ENCODE measurements at places on chromosomes 2 and 18.

- no peak for DNase-seq
- H3K4me3 ChIP-seq, result no peak overlapping the region
- no peaks in the 10 kb centered on the region for H3K36me3 ChIP-seq
- H3K4me1 ChIP-seq, result no peaks in the 10 kb centered on the region
- H3K27me3 ChIP-seq, result no peaks in the 10 kb centered on the region
These were observed 58.9 kb upstream of the SLC1A4 start for GRCh38 chr2:64930258-64930671.

DNA sequence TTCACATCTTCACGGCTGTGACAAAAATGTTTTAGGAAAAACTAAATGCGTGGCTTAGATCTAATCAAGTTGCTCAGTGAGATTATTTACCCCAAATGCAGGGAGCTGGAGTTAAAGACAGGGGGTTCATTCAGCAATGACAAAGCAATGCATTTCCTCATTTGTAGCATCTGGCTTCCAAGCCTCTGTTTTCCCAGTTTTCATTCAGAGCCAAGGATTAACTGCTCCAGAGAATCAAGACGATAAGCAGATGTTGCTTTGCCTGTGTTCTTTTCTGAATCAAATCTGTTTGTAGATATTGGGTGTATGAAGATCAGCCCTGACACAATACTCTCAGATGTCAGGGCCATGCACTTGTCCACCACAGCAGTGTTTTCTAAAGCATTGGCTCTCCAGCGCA lies 147.4 kb upstream of the SIX2 start:
- H3K27me3 ChIP-seq, result no peaks in the 10 kb centered on the region
- H3K27ac ChIP-seq, result no peak overlapping the region
- no peak for DNase-seq
- H3K4me3 ChIP-seq, result no peak overlapping the region

- H3K4me1 ChIP-seq, result no peaks in the 10 kb centered on the region
- no peak overlapping the region for H3K27ac ChIP-seq
- no peaks in the 10 kb centered on the region for H3K36me3 ChIP-seq
- no peak overlapping the region for H3K4me3 ChIP-seq
These were observed 46.0 kb downstream of the CAVIN2 start for GRCh38 chr2:191800874-191801273.

DNA sequence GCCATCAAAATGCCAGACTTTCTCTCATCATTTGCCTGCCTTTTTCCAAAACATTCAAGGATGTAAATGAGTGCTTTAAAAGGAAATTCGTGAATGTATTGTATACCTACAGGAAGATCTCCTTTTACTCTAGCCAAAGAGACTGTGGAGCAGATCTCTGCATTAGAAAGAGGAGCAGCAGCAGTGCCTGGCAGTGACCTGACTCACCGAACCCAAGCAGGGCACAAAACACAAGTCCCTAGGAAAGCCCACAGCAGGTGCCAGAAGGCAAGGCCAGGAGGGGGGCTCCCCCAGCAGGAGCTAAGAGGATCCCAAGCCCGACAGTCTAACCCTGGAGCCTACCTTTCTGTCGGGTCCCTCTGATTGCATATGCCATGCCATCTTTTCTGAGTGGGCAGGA lies 47.9 kb downstream of the L3MBTL4 start:
- no peak overlapping the region for H3K27ac ChIP-seq
- no peak for DNase-seq
- no peak overlapping the region for H3K4me3 ChIP-seq
- no peaks in the 10 kb centered on the region for H3K4me1 ChIP-seq
- no peaks in the 10 kb centered on the region for H3K36me3 ChIP-seq
- no peaks in the 10 kb centered on the region for H3K27me3 ChIP-seq

DNA sequence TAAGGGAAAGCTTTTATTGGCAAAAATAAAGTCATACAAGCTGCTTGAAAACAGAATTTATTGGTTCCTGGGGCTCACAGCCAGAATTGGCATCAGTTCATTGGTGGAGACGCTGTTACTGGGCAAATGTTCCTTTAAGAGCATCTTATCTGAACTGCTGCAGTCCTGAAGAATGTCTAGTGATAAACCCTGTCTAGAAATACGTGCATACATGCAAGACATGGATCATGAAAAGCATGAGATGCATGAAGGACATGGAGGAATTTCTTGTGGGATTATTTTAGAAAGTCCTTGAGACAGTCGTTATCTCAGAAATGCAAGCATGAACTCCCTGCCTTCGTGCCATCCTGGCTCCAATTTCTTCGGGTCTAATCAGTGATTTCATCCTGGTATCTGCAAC lies 32.5 kb upstream of the FHOD3 start:
- DNase-seq, result no peak
- H3K27me3 ChIP-seq, result no peaks in the 10 kb centered on the region
- H3K36me3 ChIP-seq, result no peaks in the 10 kb centered on the region
- no peak overlapping the region for H3K27ac ChIP-seq
- H3K4me1 ChIP-seq, result no peaks in the 10 kb centered on the region

- H3K27ac ChIP-seq, result no peak overlapping the region
- no peak overlapping the region for H3K4me3 ChIP-seq
- DNase-seq, result peak; percentile 35
These were observed 13.8 kb downstream of the RRM2 start for GRCh38 chr2:10136101-10136934.

DNA sequence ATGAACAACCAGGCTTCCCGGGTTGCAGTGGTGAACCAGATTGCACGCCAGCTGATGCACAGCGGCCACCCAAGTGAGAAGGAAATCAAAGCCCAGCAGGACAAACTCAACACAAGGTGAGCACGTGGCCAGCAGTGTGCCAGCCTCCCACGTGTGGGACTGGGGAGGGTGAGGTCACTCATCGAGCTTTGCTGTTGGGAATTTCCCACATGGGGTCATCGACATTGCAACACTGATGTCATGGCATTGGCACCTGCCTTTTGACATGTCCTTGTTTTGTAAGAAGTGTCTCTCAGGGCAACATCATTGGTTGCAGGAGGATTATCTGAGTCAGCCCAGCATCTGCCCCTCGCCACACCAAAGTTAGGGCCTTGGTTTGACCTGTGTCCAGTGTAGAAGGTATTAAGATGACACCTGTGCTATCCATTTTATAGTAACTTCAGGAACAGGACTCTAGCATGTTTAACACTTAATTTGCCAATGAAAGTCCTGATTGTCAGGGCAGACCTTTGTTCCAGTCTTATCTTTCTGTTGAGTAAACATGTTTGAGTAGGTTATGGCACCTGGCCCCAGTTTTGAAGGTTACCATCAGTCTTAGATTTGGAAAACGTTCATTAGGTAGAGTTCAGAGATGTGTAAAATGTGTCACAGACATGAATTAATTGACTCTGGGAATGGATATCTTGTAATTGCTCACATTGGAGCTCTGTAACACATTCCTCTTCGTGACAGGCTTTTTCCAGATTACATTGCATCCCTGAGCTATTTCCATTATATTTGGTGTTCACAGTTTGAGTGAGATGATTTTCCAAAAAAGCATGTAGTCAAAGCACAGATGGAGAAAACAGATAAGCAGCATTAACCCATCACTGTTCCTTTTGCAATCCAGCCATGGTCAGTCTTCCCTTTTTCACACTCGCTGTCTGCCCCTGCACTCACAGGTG lies 93.3 kb upstream of the EML6 start:
- peak overlapping the region; percentile 46 for H3K27ac ChIP-seq
- H3K4me3 ChIP-seq, result no peak overlapping the region
- DNase-seq, result peak; percentile 89
- no peaks in the 10 kb centered on the region for H3K27me3 ChIP-seq

DNA sequence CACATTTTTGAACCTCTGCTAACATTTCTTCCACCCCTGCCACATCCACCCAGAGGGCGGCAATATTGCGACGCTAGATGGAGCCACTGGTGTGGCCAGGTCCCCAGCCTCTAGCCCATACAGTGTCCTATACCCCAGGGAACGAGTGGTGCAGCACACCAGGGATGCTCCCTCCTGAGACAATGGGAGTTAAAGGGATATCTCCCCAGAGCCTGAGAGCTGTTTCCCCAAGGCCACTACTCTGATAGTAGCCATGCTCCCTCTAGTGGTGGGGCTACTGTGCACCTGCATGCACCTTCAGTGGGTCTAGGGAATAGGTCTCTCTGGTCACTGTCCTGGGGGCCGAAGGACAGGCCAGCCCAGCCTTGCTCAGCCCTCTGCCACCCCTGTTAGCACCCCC lies 336.4 kb upstream of the FSHR start:
- no peaks in the 10 kb centered on the region for H3K27me3 ChIP-seq
- H3K4me3 ChIP-seq, result no peak overlapping the region
- H3K27ac ChIP-seq, result no peak overlapping the region
- no peaks in the 10 kb centered on the region for H3K4me1 ChIP-seq

DNA sequence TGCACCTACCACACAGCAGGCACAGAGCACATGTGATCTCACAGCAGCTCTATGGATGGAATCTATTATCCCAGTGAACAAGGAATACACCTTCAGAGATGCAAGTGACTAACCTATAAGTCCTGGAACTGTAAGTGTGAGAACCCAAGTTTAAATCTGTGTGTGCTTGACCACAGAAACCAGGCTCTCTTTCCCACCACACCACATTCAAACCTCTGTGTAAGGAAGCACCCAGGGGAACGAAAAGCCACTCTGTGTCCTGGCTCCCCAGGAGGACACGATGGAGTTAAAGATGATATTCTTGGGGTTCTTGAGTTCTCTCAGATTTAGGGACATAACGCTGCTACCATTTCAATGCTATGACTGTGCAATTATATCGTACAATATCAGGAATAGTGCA lies 38.9 kb downstream of the TTR start:
- H3K4me3 ChIP-seq, result no peak overlapping the region
- H3K27me3 ChIP-seq, result no peaks in the 10 kb centered on the region
- H3K27ac ChIP-seq, result no peak overlapping the region
- no peaks in the 10 kb centered on the region for H3K4me1 ChIP-seq

DNA sequence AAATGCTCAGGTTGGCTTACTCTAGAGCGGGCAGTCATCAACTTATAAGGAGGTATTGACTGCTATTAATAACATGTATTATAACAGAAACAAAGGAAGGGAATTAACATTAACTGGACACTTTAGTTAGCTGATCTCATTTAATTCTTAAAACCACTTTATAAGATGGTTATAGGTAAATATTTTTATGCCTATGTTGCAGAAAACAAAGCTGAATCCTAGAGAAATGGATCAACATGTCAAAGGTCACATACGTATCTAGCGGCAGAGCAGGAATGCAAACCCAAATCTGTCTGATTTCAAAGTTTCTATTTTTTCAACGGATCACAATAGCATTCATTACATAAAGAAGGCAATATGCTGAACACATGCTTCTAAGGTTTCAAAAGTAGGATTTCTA lies 200.0 kb downstream of the PDE1A start:
- no peak overlapping the region for H3K4me3 ChIP-seq
- no peak overlapping the region for H3K27ac ChIP-seq
- no peaks in the 10 kb centered on the region for H3K4me1 ChIP-seq
- no peak for DNase-seq
- H3K27me3 ChIP-seq, result no peaks in the 10 kb centered on the region

- H3K4me3 ChIP-seq, result no peak overlapping the region
- H3K27ac ChIP-seq, result no peak overlapping the region
- no peaks in the 10 kb centered on the region for H3K36me3 ChIP-seq
- H3K27me3 ChIP-seq, result no peaks in the 10 kb centered on the region
- no peaks in the 10 kb centered on the region for H3K4me1 ChIP-seq
These were observed 62.9 kb downstream of the MIB1 start for GRCh38 chr18:21803495-21803894.

DNA sequence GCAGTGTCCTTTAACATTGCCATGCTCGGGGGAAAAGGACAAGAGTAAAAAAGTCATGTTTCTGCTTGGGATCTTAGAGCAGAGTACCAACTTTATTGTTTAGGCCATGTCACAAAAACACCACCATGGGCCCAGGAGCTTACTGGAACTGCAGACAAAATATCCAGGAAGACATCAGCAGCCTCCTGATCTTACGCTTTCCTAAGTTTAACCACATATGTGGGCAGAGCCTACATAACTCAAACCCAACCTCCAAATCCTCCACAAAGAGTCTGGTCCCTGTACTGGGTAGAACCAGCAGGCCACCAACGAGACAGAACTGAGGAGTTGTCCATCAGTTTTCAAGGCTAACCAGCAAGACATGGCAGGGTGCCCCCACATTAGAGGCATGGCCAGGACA lies 10.3 kb downstream of the GALNT14 start:
- H3K4me3 ChIP-seq, result no peak overlapping the region
- no peak overlapping the region for H3K27ac ChIP-seq
- H3K36me3 ChIP-seq, result no peaks in the 10 kb centered on the region
- no peaks in the 10 kb centered on the region for H3K4me1 ChIP-seq

DNA sequence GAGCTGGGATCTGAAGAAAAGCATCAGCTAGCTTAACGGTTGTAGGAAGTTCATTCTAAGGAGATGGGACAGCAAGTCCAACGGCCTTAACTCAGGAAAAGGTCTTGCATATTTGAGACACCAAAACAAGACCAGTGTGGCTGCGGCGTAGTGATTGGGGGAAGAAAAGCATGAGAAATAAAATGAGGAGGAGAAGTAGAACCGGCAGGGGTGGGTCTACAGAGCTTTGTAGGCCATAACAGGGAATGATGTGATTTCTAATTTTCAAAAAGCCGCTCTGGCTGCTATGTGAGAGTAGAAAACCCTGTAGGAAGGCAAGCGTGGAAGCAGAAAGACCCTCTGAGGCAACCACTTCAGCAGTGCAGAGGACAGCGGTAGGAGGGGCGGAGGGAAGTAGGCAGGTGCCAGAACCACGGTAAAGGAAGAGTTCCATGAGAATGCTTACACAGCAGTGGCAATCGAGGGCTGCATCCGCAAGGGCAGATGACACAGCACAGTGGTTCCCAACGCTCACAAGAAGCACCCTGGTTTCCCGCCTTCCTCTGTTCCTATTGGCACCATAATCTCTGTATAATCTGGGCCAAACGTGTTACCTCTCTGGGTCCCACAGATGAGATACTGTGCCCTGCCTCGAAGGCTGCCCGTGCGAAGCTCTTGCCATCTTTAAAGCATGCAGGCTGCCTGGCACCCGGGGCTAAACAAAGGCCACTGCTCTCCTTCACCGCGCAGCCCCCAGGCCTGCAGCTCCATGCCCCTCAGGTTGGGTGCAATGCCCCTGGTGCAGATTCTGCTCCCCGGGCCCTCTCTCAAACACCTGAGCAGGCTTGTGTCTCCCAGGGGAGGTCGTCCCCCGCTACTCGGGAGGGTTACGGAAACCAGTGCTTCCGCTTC lies 795 bp downstream of the ANKRD39 start:
- H3K4me3 ChIP-seq, result peak overlapping the region; percentile 69
- H3K4me1 ChIP-seq, result no peaks in the 10 kb centered on the region
- no peaks in the 10 kb centered on the region for H3K27me3 ChIP-seq
- H3K36me3 ChIP-seq, result no peaks in the 10 kb centered on the region
- H3K27ac ChIP-seq, result peak overlapping the region; percentile 38

DNA sequence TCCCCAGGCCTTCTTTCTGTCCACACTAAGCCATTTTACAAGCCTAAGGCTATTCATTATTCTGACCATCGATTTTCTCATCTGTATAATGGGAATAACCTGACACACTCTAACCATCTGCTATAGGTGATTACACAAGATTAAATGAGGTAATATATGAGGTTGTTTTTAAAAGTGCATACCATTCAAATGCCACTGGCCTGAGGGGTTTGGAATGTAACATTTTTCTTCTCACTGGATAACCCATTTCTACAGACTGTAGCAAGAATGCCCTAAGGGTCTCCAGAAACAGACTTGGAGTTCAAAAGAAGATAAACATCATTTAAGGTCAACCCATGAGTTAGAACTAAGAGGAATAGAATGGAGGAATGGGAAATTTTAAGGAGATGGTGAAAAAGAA lies 111.7 kb upstream of the SETBP1 start:
- H3K36me3 ChIP-seq, result no peaks in the 10 kb centered on the region
- H3K27ac ChIP-seq, result no peak overlapping the region
- no peaks in the 10 kb centered on the region for H3K4me1 ChIP-seq
- no peak for DNase-seq
- H3K27me3 ChIP-seq, result no peaks in the 10 kb centered on the region
